ENCODE measurements at places on chromosomes 1 and 21.
A peak's percentile ranks its signal among the peaks of the same experiment; 100 is the strongest.

DNA sequence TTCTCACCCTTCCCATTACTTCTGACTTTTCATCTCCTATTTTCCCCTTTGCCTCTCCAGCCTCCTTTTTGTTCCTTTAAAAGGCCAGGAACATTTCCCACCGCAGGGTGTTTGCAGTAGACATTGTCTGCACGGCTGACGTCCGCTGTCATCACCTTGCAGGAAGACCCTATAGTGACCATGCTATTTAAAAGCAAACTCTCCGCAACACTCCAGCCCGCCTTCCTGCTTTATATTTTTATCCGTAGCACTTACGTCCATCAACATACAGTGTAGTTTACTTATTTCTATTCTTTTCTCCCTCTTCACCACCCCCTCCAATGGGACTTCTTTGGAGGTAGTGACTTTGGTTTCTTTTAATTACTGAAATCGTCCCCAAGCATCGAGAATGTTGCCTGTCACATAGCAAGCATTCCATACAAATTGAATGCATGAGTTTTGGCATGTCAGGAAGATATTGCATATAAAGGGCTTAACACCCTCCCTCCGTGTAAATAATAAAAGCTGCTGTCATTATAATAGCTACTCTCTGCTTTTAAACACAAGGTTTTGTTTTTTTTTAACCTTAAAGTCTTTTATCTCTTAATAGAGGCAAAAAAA, 19.8 kb downstream of the SLC25A33 start:
- DNase-seq, result peak; percentile 20

DNA sequence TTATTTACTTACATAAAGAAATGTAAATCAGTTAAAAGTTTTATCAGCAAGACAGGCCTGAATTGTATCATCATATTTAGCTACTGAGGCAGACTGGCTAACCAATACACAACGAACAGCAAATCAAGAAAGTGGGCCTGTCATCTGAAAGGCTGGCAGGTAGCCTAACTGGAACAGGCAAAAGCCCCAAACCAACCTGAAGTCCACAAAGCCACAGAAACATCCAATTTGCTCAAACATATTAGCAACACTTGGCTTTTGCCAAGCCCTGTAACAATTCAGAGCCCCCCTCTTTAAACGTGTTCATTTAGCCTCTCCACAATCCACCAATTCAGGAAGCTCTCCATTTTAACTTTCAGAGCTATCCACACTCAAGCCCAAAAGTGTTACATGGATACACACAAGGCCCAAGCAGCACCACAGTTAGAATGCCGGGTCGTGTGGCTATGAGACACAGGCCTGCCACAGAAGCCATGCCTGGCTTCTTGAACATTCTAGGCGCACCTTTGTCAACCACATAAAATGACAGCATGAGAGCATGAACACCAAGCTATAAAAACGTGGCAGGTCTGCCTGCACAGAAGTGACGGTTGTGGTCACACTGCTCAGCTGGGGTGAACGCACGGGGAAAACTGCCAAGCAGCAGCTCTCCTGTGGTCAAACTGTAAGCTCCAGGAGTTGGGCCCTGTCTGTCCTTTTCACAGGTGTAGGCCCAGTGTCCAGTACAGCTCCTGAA, 49.3 kb downstream of the CD34 start:
- peak; percentile 29 for DNase-seq

DNA sequence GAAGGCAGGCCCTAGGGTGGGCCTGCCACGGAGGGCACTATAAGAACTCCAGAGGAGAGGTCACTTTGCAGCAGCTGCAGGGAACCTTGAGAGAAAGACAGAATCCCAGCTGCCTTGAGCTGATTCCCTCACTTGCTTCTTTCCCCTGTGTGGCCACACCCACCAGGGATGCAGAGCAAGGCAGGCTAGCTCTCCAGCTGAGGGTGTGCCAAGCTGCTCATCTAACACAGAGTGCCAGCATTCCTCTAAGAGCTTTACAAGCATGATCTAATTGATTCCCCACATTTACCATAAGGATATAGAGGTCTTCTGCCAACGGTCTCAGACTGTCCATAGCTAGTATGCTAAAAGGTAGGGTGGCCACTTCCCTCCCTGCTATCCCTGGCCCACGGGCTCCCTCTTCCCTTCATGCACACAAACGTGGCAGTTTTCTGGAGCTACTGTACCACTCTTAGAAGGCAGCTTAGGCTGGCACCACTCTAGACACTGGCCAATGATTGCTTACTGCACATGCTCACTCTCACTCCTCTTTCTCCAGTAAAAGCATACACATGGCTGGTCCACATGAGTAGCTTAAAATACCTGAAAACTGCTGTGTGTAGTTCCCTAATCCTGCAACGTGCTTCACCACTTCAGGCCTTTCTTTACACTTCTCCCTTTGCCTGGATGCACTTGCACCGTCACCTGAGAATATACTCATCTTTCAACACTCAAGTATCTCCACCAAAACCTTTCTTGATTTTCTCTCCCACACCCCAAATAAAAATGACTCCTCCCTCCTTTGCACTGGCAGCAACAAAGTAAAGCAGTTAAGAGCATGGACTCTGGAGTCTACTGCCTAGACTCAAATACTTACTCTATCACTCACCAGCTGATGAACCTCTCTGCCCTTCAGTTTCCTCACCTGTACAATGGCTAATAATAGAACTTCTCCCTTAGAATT, 57.7 kb downstream of the DMAP1 start:
- peak; percentile 19 for DNase-seq

DNA sequence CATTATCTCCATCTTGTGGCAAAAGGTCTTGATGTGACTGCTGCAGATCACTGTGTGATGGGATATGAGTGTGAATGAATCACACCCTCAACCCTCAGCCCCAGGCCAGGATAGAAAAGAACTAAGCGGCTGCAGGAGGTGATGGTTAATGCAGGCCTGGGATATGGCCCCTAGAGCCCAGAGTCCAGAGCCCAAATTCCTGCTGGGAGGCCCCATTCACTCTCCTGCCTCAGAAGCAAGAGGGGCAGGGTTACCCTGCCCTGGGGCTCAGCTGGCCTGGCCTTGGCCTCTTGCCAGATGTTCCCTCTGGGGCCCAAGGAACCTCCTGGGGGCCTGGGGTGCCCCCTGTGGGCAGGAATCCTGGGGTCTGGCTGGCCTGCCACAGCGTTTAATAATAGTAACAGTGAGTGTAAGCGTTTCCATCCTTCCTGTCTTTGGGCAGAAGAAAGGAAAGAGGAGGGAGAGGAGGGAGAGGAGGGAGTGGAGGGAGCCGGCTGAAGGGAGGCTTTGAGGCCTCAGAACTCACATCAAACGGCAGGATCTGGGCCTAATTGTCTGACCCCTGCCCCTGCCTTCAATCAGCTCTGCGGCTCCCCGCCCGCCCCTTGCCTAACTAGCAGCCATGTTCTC, 26.2 kb downstream of the DMAP1 start:
- DNase-seq, result peak; percentile 45

DNA sequence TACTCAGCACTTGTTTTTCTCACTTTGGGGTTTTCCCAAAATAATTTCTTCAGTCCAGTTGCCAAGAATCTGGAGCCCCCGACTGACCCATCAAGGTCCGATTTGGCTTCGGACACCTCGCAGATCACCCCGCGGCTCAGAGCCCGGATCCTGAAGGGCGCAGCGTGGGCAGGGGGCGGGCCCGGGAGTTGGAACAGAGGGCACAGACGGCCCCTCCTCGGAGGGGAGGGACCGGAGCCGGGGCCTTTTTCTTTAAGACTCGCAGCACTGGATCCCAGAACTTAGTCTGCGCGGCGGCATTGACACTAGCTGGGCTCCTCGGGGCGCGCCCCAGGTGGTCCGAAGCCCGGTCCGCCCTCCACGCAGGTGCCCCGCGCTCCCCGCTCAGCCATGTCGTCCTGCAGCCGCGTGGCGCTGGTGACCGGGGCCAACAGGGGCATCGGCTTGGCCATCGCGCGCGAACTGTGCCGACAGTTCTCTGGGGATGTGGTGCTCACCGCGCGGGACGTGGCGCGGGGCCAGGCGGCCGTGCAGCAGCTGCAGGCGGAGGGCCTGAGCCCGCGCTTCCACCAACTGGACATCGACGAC, at the start of gene CBR3:
TSS of gene CBR3 (plus strand) at position 277 of the 588 bp plus-strand sequence. CDS start at position 391, 114 bp downstream.
- DNase-seq, result peak; percentile 39

- no peak for DNase-seq
These were observed 120.0 kb downstream of the PGBD5 start for GRCh38 chr1:230306169-230306568.

All from AG10803 (cell line).